ENCODE measurements at places on chromosomes 13 and 19.

DNA sequence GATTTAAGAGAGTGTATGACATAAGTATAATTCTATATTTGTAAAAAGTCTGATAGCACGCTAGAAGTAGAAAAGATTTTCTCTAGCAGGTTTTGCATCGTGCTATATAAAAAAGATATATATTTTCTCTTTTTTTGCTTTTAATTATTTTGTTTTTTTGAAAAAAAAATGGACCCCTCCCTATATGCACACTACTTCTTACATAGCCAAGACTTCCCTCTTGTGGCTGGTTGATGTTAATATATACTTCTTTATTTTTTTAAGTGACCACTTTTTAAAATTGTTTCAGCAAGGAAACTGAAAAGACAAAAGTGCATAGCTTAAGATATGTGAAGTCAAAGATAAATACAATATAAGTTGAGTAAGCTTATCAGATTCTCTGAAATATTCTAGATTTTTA is 1202.8 kb downstream of the DIAPH3 start:
- no peak for DNase-seq

- no peak for DNase-seq
Measured at GRCh38 chr13:73939603-73940002, 194.6 kb downstream of the KLF12 start.

GRCh38 chr13:51906581-51906980 is 44.8 kb downstream of the CCDC70 start:
- DNase-seq: no peak

- no peak for DNase-seq
Measured at GRCh38 chr13:100495455-100495854, 93.1 kb downstream of the GGACT start.

GRCh38 chr13:35279500-35279899 is 197.0 kb downstream of the MAB21L1 start:
- DNase-seq: no peak

- DNase-seq: no peak
Measured at GRCh38 chr13:57899096-57899495, 267.6 kb downstream of the PCDH17 start.

GRCh38 chr13:93859716-93860115 is 619.8 kb downstream of the DCT start:
- no peak for DNase-seq

- no peak for DNase-seq
Measured at GRCh38 chr13:58865286-58865685, 1233.7 kb downstream of the PCDH17 start.

DNA sequence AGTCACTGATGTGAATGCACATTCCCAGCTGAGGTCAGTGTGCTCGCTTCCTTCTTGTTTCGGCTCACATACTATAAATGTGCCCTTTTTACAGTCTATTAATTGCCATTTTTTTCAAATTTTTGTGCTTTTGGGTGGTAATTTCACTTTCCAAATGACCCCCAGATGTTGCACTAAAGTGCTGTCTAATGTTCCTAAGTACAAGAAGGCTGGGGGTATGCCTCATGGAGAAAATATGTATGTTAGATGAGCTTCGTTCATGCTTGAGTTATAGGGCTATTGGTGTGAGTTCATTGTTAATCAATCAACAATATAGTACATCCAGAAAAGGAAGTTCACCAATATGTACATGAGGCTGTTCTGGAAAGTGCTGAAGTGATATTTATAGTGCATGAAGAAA is 84.7 kb downstream of the KL start:
- no peak for DNase-seq

DNA sequence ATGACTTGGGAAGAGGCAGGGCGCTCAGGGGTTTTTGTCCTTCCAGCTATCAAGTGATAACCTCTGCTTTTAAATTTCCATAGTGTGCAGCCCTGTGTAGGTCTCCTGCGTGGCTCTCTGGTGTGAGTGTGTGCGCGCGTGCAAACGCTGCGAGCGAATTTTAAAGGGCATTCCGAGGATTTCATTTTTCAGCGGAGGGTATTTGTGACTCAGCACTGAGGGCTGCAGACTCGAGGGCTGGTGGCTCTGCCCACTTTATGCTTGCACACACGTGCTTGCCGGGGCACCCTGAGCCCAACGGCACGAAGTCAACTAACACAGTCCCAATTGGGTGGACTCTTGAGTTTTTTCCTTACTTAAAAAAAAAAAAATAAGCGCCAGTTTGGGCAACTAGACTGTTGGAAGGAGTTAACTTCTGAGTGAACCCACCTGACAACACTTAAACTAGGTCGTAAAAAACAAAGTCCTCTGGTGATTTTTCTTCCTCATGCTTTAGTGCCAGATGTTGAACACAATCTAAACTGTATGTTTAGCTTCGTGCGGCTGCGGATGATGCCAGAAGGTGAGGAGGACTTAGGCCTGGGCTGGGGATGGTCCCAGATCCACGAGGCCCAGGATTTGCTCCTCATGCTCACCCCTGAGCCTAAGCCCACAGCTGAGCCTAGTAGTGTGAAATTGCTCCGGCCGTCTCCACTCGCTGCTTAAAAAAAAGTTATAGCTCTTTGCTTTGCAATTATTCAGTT is 2.1 kb downstream of the FGF9 start:
- DNase-seq: no peak

DNA sequence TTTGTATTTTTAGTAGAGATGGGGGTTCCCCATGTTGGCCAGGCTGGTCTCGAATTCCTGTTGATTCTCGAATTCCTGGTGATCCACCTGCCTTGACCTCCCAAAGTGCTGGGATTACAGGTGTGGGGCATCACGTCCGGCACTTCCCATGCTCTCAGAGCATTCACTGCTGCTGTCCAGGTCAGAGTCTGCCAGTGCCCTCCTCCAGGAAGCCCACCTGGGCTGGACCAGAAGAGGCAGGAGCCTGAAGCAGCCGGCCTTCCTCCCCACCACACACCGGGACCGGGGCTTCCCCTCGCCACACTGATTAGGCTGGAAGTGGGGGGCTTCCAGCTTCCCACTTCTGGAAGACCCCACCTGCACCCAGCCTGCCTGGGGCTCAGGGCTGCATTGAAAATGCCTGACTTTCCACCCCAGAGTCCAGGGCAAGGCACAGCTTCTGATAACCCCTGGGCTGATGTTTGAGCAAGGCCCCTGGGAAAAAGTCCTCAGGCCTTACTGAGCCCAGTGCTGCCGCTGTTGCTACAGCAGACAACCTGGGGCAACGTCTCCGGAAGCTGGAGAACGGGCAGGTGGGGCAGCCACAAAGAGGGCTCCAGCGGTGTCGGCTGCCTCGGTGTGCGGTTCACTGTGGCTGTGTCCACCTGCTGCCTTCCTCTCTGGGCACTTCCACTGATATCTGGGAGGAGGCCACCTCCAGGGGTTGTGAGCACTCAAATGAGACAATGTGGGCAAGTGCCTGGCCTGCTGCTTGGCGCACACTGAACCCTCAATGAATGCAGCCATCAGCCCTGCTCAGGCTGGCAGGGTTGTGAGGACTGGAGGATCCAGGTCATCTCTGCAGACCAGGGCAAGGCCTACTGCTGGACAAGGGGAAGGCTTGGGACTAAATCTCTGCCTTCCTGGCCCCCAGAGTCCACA is 22.6 kb downstream of the CEBPA start:
- no peak for DNase-seq

GRCh38 chr13:32048816-32049215 is 17.2 kb downstream of the FRY start:
- no peak for DNase-seq

GRCh38 chr13:41107584-41108014 is 25.0 kb downstream of the KBTBD6 start:
- DNase-seq: no peak

GRCh38 chr13:73059460-73060250 is 850 bp downstream of the KLF5 start:
- peak; percentile 40 for DNase-seq

- DNase-seq: peak; percentile 54
Measured at GRCh38 chr19:49690656-49691242, at the start of gene CPT1C. Gene CPT1C, plus strand, starts transcription at chr19:49691116. Its CDS starts 1,137 bp downstream, at chr19:49692253.

GRCh38 chr13:111166882-111167675 is 52.0 kb downstream of the ARHGEF7 start:
- DNase-seq: no peak

DNA sequence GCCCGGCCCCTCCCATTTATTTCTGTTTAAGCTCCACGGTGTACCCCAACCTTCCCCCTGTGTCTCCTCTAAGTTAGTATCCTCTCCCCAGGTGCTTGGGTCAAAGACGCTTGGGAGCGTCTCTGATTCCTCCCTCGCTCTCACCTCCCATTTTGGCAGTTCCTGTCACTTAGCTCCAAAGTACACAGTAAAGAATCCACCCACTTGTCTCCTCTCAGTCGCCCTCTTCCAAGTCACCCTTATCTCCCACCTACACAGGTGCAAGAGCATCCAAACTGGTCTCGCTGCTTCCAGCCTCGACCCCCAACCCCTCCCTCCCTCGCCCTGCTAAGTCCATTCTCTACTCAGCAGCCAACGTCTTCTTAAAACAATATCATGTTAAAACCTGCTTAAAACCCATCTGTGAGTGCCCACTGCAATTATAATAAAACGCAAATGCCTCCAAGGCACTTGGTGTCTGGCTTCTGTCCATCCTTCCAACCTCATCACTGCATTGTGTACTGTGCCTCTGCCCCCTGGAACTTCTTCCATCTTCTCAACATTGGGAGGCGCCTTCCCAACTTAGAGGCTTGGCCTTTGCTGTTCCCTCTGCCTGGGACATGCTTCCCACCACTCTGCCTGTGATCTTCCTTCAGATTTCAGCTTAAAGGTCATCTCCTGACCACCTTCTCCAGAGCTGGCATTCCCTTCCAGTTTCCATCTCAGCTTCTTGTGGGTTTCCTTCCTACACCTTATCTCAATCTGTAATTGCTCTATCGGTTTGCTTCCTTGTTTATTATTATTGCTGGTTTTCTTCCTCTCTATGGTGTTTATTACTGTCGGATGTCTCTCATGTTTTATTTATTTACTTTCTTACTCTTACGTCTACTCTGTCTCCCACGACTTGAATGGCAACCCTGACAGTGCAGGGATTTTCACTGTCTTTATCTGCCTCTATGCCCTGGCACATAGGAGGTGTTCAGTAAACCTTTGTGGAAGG is 9.5 kb upstream of the KLK14 start:
- no peak for DNase-seq

- no peak for DNase-seq
Measured at GRCh38 chr19:29952646-29953045, 10.6 kb downstream of the URI1 start.

GRCh38 chr13:104296286-104296685 is 1230.1 kb upstream of the SLC10A2 start:
- no peak for DNase-seq

- DNase-seq: no peak
Measured at GRCh38 chr13:22099585-22099984, 428.7 kb downstream of the FGF9 start.

- no peak for DNase-seq
Measured at GRCh38 chr19:35328851-35329285, at the start of gene CD22. Gene CD22, plus strand, starts transcription at chr19:35329187. Its CDS starts 2,854 bp downstream, at chr19:35332041.

GRCh38 chr19:30430206-30430734 is 58.1 kb downstream of the ZNF536 start:
- no peak for DNase-seq

DNA sequence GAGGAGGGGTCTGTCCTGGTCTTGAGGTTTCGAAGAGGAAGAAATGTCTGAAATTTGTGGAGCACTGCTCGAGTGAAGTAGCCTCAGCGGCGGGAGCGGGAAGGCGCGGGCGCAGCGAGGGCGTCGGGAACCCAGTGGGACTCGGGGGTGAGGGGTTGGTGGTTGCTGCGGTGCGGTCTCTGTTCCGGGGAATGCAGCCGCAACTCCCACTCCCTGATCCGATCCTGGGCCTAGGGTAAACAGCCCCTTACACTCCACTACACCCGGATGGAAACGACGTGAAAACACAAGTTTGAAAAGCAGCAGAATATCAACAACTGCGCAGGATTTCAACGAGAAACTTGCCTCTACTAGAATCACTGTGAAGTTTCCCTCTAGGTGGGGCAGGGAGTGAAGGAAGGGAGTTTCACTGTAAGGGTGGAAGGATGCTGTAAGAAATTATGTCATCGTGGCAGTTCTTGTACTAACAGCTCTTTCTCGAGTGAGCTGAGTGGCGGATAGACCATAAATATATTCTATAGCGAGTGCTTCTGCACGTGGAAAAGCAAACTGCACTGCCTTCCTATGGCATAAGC is 2.0 kb upstream of the KLF12 start:
- peak; percentile 14 for DNase-seq

- DNase-seq: no peak
Measured at GRCh38 chr19:50233308-50233910, 30.0 kb downstream of the MYH14 start.

DNA sequence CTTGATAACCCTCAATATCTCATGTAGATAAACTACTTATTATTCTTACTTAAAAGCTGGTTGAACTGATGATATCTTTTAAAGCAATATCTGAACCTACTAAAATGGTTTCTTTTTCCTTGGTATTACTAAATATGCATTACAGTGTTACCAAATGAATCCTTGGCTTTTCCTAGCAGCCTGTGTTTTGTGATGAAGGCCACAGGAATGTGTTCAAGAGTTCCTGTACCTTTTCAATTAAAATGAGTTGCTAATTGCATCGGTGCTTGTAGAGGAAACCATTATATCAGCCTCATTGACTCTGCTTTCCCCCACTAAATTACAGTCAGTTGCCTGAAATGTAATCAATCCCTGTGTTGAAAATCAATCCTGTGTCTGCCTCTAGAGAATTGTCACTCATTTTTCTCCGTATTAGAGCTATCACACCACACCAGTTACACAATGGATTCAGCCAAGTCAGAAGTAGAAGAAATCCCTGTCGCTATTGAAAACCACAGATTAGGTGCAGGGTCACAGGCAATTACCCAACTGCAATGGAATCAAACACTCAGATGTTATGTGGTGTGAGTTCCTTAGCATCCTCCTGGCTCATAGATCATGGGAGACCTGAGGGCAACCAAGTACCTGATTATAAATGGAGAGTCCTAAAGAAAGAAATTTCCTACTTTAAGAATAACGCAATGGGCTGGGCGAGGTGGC is 13.3 kb downstream of the FAM216B start:
- DNase-seq: no peak

DNA sequence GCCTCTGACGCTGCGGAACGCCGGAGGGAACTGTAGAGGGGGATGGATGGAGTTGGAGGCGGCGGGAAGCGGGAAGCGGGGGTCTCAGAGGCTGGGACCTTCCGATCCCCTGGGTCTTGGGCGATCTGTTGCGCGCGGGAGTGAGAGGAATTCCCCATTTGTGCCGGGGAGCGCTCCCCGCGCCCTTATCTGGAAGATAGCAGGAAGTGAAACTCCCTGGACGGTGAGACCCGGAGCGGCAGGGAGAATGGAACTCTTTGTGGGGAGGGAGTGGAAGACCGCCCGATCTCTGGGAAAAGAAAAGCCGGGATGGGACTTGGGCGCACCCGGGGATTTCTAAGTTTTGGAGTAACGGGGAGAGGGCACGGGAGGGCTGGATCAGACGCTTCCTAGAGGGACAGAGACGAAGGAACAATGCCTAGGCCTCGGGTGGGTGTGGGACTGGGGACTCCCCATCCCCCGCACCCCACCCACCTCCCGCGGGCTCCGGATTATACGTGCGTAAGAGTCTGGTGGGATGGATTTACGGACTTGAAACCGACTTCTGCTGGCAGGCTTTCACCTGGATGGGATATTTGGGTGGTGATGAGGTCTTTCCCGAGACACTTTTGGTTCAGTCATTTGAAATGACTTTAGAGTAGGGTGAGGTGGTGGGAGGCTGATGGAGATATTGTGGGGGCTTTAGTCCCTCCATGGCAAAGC is 495 bp downstream of the LSR start:
- DNase-seq: no peak

- no peak for DNase-seq
Measured at GRCh38 chr19:50510121-50510670, 795 bp downstream of the JOSD2 start.

- DNase-seq: no peak
Measured at GRCh38 chr13:44236370-44236769, 137.3 kb upstream of the SERP2 start.

All from activated CD4-positive, alpha-beta T cell treated with anti-CD3 and anti-CD28 coated beads, Interleukin-2, amount 50 U/mL, for 1 hour (primary cell).